Activated CD4-positive, alpha-beta T cell treated with anti-CD3 and anti-CD28 coated beads, Interleukin-2, amount 10 ng/mL, durations not matched to agents 7 days and 5 days (primary cell): ENCODE measurements at places on chromosomes 2 and 18. TPM values are rescaled to one million over a fixed set of nuclear protein-coding genes. Genes with fewer than 3 reads are reported as not detected.

ARHGAP28 gene
- total RNA-seq = not detected

DNA sequence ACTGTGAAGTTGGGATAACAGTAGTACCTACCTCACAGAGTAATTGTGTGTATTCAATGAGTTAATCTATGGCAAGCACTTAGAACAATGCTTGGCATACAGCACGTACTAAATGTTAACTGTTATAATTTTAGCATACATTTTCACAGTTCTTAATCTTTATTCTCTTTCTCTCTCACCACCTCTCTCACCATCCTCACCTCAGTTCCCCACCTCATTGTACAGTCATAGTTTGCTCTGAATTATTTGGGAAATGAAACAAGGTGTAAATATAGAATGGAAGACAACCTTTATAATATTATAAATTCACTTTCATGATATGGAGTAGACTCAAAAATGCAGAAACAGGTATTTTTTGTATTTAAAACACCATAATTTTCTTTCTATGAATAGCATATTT, 40.0 kb upstream of the DNAH7 start:
- H3K4me1 ChIP-seq = peaks cover 20% of the 10 kb centered on the region
- H3K27ac ChIP-seq = no peak overlapping the region
- no peaks in the 10 kb centered on the region for H3K36me3 ChIP-seq
- DNase-seq = no peak

DNA sequence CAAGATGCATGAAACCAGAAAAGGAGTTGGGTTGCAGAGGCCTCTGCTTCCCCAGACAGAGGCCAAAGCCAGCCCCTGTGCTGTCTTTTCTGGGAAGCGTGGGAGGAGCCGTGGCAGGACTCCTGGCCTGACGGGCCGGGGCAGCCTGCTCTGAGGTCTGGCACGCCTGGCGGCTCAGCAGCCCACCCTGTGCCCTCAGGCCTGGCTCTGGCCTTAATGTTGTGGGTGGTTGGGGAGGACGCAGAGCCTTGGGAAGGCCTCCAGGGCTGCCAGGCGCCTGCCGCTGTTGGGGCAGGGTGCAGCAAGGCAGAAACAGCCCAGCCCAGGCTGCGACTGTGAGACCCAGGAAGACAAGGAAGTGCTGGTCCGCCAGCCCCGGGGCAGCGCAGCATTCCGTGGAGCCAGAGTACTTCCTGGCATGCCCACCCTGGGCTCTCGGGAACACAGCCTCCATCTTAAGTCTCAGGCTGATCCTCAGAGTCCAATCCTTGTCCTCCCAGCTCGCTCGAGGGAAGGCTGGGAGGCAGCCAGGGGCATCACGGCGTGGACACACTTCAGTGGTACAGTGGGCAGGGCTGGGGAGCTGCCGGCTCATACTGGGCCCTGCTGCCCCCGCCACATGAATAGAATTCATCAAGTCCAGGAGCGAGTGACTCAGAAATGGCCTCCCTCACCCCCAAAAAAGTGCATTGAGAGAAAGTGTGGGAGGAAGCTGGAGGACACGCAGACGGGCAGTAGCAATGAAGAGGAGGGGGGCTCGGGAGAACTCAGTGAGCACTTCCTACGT, 72.6 kb downstream of the EMX1 start:
- no peak overlapping the region for H3K27ac ChIP-seq
- no peak for DNase-seq
- no peaks in the 10 kb centered on the region for H3K4me1 ChIP-seq
- no peaks in the 10 kb centered on the region for H3K36me3 ChIP-seq
- no peak overlapping the region for H3K4me3 ChIP-seq
- no peaks in the 10 kb centered on the region for H3K27me3 ChIP-seq

DNA sequence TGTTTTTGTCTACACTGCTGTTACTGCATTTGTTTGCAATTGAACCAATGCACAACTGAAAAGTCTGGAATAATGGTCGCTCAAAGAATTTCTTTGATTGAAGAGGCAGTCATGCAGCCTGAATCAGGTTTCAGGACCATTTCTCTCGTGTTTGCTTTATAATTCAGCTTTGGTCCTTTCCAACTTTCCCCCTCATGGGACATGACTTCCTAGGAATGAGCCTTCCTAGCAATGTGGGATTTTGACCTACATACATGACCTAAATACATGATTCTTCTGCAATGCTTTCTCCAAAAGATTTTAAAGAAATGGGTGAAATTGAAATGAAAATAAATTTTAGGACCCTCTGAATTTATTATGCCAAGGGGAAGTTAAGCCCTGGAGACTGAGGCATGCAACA, 197.4 kb downstream of the MREG start:
- peaks cover 7% of the 10 kb centered on the region for H3K27me3 ChIP-seq
- DNase-seq = no peak
- H3K27ac ChIP-seq = no peak overlapping the region
- peaks cover 19% of the 10 kb centered on the region for H3K4me1 ChIP-seq
- H3K4me3 ChIP-seq = no peak overlapping the region
